ENCODE measurements at places on chromosomes 4 and X. TPM values are rescaled to one million over a fixed set of nuclear protein-coding genes. Genes with fewer than 3 reads are reported as not detected.

The GLUD2 gene
- polyA plus RNA-seq: 3.2 TPM

The MAGEA10 gene
- polyA plus RNA-seq: not detected

The MOB1B gene
- 13.9 TPM for polyA plus RNA-seq

DNA sequence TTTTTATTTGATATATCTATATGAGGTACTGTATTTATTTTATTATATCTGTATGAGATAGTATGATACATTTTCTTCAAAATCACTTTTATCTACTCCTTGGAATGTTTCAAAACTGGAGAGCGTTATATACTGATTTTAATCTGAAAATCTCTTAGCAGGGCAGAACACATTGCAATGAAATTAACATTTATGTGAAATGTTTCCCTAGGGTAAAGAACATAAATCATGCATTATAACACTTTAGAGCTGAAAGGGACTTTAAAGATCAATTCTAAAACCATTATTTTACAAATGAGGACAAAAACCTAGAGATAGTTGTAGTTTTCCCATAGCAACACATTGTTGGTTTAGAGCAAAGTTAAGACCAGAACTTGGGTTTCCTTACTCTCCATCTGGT lies 153.7 kb downstream of the ATOH1 start:
- H3K4me1 ChIP-seq: no peaks in the 10 kb centered on the region
- no peak overlapping the region for H3K4me3 ChIP-seq
- no peaks in the 10 kb centered on the region for H3K36me3 ChIP-seq
- no peak for DNase-seq
- no peak overlapping the region for H3K27ac ChIP-seq
- H3K27me3 ChIP-seq: no peaks in the 10 kb centered on the region

DNA sequence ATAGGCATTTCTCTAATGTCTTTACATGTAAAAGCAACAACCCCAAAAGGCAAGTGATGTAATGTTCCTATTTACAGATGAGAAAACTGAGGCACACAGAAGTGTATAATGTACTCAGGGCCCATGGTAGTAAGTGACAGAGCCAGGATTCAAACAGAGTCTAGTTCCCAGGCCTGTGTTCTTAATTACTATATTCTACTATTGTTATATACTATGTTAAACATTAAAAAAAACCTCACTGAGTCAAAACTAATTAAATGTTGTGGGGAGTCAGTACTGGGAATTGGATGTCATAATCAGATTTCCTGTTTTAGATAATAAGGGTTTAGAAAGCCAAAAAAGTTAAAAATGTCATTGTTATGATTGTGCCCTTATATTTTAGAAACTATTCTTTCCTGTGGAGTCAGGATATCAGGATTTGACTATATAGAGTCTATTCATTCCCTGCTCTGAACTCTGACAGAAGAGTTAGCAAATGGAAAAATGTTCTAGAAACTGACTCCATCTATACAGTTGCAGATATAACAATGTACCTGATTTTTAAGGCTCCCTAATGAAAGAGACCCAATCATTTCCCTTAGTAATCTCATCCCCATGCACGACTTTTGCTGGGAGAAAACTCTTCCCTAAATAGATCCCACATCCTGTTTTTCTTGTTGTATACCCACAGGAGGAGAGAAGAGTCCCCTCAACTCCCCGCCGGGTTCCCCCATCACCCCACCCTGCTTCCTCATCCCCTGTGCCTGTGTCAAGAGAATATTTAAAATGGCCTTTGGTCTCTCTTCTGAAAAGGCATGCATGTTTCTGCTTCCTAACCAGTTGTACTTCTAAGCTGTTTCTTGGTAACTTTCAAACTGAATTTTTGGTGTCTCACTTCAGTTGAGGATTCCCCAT lies 69.7 kb downstream of the REELD1 start:
- H3K27me3 ChIP-seq: no peaks in the 10 kb centered on the region
- no peak overlapping the region for H3K27ac ChIP-seq
- no peak for DNase-seq

DNA sequence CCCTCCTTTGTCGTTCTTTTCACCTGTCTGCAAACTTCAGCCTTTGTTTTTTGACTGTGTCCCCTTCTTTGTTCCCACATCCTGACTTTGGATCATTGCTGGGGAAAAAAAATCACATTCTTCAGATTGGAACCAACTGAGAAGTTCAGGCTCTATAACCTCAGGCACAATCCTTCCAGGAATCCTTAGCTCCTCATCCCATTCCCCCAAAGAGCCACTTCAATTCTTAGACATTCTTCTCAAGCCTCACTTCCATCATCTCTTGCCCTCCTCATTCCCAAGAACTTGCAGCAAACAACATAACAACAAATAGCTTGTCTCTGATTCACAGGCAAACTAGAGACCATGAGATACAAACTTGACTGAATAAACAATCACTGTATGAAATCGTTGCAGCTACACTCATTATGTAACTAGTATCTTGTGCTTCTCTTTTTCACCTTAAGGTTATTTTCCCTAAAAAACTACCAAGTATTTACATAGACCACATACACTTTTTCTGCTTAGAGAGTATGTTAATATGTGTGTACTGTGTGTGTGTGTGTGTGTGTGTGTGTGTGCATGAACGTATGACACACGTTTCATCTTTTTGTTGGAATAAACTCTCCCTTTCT lies 26.4 kb upstream of the PGM2 start:
- no peak overlapping the region for H3K27ac ChIP-seq
- no peaks in the 10 kb centered on the region for H3K36me3 ChIP-seq
- H3K4me1 ChIP-seq: no peaks in the 10 kb centered on the region
- H3K27me3 ChIP-seq: no peaks in the 10 kb centered on the region
- H3K4me3 ChIP-seq: no peak overlapping the region

GRCh38 chr4:94744850-94745249 lies 12.9 kb upstream of the BMPR1B start:
- no peaks in the 10 kb centered on the region for H3K36me3 ChIP-seq
- DNase-seq: no peak
- H3K27me3 ChIP-seq: no peaks in the 10 kb centered on the region
- no peak overlapping the region for H3K27ac ChIP-seq

DNA sequence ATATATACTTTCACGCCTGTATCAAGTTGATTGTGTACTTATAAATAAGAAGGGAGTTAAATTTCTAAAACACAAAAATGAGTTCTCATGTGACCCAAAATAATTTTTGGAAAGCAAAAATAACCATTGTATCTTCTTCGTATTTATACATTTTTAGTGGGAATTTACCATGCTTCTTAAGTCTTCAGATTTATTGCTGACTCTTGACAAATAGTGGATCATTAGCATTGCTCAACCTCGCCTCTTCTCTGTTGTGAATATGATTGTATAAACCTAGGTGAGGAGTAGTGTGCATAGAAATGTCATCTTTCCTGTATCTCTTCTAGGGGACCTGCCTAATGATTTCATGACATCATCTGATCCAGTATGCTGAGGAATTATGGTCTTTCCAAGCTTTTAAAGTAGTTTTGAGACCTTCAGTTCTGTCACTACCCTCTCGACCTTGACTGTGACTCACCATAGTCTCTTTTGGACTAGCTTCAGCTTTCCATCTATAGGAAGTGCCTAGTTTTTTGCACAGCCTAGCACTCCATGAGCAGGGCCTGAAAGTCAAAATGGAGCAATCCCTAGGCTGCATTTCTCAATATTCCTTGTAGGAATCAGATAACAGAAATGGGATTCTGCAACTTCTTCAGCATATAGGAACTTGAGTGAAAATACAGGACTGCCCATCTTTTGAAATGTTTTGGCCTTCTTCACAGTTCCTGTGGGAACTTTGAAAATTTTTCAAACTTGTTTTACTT lies 157.6 kb downstream of the ARX start:
- no peak overlapping the region for H3K27ac ChIP-seq
- H3K36me3 ChIP-seq: no peaks in the 10 kb centered on the region
- no peaks in the 10 kb centered on the region for H3K4me1 ChIP-seq
- DNase-seq: no peak
- H3K27me3 ChIP-seq: no peaks in the 10 kb centered on the region

- DNase-seq: no peak
- no peaks in the 10 kb centered on the region for H3K36me3 ChIP-seq
- H3K27me3 ChIP-seq: no peaks in the 10 kb centered on the region
Observed at GRCh38 chr4:6316461-6317003, 46.9 kb downstream of the WFS1 start.

Measured in kidney (tissue), 22 donors.